ENCODE measurements at places on chromosomes 5 and 9.

GRCh38 chr5:135244620-135245021, 154.4 kb downstream of the MACROH2A1 start:
- no peak for DNase-seq

DNA sequence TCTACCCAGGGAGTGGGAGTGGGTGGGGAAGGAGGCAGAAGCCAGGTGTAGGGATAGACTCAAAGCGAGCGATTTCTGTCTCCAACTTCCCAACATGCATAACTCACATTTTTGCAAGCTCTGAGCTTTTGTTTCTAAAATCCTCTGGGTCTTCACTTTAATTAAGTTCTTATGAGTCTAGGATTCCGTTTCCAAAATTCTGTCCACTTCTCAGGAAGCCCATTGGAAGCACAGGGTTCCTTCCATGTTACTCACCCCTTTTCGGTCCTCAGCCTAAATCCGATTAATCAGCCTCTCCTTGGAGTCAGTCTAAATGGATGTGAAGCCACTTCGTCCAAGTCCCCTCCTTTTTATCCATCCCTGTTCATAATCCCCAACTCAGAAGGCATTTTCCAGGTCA, 1.4 kb downstream of the GPX3 start:
- DNase-seq, result no peak

DNA sequence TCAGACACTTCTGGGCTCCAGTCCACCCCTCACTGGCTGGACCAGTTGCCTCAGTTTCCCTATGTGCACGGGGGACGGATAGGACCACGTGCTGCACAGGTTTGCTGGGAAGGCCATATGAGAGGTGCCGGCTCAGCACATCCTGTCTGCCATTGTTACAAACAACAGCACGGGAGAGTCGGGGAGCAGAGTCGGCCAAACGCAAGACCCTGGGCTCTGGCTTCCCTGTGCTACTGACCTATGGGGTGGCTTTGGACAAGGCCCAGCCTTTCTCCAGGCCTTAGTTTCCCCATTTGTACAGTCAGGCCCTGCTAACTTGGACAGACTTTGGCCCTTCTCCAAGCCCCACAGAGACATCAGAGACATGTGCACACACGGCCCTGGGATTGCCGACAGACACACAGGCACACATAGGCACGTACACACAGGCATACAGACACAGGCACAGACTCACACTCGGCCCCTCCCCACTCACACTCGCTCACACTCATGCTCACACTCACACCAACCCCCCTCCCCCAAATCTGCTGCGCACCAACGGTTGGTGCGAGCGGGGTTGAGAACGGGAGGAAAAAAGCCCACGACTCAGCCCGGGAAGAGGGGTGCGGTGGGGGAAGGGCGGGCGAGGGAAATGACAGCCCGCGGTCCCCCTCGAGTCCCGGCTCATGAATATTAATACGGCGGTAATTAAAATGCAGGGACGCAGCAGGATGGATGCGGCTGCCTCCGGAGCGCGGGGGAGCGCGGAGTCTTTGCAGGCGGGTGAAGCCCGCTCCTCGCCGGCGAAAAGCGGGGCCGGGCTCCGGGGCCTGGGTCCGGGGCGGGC, 133.0 kb downstream of the C9orf50 start:
- DNase-seq, result peak; percentile 75

GRCh38 chr5:150401376-150402228, 11.1 kb downstream of the CD74 start:
- DNase-seq, result no peak

GRCh38 chr9:70510157-70510770, 95.8 kb upstream of the KLF9 start:
- DNase-seq, result peak; percentile 29

Measured in bronchial epithelial cell (primary cell).